Right renal pelvis (tissue), 4 donors: ENCODE measurements at places on chromosomes 3 and 15. TPM values are rescaled to one million over a fixed set of nuclear protein-coding genes. Genes with fewer than 3 reads are reported as not detected.

GOLGA6D gene
- polyA plus RNA-seq = 0.17 TPM

UROC1 gene
- polyA plus RNA-seq = 0.11 TPM

A4GNT gene
- 1.7 TPM for polyA plus RNA-seq

BCHE gene
- polyA plus RNA-seq = 11.7 TPM

NRG4 gene
- polyA plus RNA-seq = 4.0 TPM

DNA sequence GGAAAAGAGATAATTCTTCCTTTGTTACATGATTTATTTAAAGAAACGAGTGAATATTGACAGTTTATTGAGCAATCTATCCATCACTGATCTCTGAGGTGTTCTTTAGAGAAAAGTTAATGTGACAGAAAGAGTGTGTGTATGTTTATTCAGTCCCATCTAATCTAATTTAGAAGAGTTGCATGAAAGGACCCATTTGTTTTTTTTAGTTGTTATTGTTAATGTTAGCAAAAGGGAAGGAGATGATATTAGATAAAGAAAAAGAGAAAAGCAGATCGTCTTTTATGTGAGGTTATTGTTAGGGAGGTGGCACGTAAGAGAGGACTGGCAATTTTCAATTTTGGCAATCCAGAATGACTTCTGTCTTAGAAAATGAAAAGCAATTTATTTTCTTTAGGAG is 46.5 kb downstream of the NMD3 start:
- DNase-seq = no peak

SAXO2 gene
- polyA plus RNA-seq = 6.5 TPM
